AG09319 (cell line): ENCODE measurements at places on chromosomes 2 and 18.

- no peak for DNase-seq
Observed at GRCh38 chr2:196219671-196220070, 48.3 kb upstream of the STK17B start.

GRCh38 chr2:77271262-77271661 is 250.9 kb downstream of the LRRTM4 start:
- DNase-seq, result no peak

DNA sequence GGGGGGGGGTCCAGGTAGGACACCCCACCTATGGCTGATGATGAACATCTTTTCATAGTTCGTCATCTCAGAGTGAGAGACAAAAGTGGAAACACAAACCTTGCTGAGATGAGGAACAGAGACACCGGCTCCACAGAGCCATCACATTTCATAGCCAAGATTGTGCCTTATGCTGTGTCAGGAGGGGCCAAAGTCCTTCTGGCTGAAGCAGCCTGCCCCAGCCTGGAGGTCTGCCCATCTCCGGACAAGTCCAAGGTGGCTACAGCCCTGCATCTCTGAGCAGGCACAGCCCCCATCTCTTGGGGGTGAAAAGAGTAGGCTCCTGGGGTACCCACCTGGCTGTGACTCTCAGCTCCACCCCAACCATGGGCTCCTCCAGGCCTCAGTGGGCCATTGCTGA is 70.3 kb downstream of the ZBTB7C start:
- DNase-seq, result no peak

GRCh38 chr2:100206731-100207255 is 64.4 kb upstream of the AFF3 start:
- DNase-seq, result no peak

DNA sequence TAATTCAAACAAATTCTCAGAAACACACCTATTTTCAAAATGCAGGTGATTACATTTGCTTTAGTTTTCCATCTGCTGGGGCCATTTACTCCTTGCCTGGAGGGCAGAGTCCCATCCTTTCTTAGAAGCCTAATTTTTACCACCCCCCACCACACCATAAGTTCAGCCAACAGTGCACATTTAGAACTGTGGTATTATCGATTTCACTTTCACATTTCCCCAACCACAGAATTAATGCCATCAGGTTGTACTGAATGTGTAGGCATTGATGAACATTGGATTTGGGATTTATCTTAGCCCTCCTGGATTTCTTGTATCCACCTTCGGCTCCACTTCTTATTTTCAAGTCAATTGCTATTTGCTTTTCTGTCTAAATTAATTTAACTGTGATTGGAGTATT is 4.5 kb downstream of the SCYGR3 start:
- DNase-seq, result no peak

DNA sequence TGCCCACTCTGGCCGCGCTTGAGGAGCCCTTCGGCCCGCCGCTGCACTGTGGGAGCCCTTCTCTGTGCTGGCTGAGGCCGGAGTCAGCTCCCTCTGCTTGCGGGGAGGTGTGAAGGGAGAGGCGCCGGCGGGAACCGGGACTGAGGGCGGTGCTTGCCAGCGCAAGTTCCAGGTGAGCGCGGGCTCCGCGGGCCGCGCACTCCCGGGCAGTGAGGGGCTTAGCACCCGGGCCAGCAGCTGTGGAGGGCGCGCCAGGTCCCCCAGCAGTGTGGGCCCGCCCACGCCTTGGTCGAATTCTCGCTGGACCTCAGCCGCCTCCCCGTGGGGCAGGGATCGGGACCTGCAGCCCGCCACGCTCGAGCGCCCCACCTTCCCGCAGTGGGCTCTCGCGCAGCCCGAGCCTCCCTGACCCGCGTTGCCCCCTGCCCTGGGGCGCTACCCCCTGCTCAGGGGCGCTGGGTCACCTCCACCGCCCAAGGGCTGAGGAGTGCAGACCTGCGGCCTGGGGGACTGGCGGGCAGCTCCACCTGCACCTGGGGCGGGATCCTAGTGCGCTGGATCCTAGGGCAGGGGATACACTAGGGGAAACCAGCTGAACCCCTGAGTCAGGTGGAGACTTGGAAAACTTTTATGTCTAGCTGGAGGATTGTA is 97.3 kb downstream of the CD8B2 start:
- DNase-seq, result no peak

DNA sequence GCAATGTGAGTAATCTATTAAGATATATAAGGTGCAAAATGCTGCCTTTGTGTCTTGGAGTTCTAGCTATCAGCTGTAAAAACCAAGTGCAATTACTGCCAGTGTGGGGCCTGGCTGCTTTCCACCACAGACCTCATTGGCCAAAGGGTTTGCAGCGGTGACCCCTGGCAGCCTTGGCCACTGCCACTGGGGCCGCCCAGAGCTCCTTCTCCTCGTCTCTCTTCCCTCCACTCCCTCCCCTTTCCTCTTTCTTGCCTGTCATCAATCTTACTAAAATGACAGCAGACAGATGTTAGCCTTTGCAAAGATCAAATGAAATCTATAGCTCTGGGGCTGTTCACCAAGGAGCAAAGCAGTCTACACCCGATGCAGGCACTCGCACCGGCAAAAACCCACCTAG is 986.3 kb downstream of the BCL11A start:
- DNase-seq, result no peak

DNA sequence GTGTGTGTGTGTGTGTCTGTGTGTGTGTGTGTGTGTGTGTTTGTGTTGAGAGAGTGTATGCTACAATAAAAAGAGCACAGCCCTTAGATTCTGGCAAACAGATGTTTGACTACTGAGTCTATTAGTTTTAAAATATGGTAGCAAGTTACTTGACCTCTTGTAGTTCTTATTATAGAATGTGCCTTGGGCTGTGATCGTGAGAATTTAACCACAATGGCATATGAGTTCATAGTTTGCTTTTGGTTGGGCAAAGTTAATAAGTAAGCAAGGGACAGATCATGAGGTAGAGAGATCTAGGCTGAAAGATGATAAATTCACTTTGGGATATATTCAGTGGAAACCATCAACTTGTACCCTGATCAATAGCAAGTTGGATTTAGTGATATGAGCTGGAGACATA is 334.3 kb upstream of the VWC2L start:
- DNase-seq, result no peak

- no peak for DNase-seq
Observed at GRCh38 chr18:64419156-64419555, 270.3 kb upstream of the LINC00305 start.

DNA sequence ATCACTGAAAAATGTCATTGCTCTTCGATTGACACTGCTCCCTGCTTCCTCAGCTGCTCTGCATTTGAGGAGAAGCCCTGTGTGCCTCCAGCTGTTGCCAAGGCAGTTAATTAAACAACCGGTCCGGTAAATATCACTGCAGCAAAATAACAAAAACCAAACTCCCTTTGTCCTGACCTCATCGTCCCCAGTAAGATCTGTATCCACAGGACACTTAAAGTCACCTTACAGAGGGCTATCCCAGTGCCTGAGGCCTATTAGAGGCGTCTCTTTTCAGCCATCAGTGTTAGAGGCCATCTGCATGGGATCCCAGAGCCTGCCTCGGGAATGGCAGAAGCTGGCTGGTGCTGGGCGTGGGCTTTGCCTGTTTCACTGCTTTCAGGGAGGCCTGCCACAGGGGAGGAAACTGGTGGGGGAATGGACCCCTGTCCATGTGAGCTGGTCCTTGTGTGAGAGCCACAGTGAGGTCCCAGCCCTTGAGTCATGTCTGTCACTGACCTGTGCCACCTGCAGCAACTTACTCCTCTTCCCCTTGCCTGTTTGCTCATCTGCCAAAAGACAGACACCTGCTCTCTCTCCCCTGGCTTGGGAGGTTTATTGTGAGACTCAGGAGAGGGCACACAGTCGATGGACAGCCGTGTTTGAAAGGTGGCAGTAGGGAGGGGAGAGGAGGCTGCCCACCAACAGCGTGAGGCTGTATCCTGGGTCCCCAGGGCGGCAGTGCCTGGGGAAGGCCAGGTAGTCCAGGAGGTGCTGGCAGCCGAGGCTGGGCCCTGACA is 117.7 kb upstream of the MCFD2 start:
- DNase-seq, result no peak

DNA sequence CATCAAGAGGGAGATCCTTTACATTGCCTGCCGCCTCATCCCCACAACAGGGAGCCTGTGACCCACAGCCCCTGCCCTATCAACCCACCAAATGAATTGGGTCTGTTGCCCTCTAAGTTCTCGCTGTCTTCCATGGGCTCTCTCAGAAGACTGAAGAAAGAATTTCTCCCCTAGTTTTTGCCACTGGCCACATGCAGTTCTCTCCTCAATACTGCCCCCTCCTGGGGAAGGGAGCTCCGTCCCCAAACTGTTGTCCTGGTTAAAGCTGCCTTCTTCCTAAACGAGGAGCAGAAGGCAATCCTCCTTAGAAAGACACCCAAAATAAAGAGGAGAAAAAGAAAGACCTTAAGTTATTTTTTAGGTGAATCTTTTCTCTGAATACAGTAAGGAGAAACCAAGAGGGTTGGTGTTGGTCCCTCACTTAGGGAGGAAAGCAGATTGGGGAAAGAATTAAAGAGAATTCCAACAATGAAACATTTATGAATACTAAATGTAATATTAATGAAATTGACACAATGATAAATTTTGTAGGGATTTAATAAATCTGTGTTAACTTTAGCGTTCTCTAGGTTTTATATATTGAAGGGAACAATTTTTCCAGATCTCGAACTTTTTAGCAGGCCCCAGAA is 31.1 kb upstream of the SATB2 start:
- no peak for DNase-seq

GRCh38 chr2:28294451-28294850 is 98.2 kb upstream of the FOSL2 start:
- no peak for DNase-seq

DNA sequence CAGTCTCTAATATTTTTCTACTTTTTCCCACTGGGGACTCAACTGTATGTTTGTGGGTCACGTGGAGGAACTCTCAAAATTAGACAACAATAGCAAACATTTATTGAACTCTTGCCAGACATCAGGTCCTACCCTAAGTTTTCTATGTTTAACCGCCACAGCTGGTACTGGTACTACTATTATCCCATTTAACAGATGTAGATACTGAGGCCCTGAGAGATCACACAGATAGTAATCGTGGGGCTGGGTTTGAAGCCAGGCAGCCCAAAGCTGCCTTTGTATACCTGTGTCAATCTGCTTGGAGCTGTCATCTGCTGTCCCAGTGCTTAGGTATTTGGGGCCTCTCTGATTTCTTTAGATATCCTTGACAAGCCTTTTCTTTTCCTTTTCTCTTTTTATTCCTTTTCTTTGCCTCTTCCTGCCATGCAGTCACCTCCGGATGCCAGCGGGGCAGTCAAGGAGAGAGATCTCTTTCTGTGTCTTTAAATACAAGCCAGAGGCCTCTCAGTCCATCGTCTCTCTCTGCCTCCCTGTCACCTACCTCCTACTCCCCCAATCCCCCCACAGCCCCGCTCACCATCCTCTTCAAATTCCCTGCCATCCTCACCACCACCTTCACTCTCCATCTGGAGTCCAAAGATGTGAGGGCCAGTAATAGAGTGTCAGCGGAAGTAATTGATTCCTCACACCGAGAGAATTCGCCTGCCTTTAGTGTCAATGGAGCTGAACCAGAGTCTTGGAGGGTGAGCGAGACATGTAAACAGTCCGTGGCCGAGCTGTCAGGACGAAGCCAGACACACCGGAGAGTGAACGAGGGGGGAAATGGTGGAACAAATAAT is 23.4 kb downstream of the NRP2 start:
- DNase-seq, result no peak

DNA sequence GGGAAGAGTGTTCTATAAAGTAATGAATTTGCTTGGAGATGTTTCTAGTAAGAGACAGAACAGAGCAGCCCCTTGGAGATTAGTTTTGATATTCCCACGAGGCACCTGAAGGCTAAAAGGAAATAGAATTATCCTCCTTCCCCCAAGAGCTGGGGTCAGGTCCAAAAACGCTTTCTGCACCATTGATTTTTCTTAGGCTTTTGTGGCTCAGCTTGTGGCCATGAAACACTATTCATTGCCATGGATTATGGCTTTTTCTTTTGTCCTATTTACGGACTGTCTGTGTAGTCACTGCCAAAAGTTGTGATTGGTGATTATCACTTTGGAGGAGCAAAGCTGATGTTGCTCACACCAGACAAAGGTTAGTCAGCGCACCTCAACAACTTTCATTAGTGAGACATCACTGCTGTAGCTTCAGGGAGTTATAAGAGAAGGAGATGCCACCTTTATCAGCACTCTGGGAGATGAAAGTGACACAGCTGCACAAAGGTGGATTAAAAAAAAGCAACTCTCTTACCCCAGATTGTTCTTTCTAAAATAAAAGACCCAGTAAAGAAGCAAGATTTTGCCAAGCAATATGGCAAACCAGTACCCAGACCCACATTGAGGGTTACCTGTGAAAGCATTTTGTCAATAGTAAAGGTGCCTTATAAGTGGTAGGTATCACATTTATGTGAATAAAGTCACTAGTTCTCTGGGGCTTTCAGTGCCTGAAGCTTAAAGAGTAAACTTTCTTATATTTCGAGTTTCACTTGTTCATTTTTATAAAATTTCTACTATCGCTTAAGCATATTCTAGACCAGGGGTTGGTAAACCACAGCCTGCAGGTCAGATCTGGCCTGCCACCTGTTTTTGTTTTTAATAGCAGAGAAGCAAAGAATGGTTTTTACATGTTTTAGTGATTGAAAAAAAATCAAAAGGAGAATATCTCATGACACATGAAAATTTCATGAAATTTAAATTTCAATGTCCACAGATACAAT is 10.6 kb downstream of the CXCR4 start:
- no peak for DNase-seq

DNA sequence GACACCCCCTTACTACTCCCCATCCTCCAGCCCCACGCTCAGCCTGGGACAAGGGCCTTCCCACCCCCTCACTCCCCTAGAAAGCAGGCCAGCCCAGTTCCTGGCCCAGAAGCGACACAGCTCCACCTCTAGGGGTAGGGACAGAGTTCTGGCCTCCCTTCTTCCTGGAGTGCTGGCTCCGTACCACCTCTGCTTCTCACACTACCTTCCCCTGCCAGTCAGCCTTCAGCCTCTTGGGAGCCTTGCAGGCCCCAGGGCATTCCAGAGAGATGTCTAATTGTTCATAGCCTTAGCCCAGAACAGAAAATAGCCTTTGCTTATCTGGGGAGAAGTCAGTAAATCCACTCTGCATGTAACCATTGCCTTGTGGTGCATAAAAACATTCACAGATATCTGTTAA is 13.1 kb upstream of the CATIP start:
- no peak for DNase-seq

DNA sequence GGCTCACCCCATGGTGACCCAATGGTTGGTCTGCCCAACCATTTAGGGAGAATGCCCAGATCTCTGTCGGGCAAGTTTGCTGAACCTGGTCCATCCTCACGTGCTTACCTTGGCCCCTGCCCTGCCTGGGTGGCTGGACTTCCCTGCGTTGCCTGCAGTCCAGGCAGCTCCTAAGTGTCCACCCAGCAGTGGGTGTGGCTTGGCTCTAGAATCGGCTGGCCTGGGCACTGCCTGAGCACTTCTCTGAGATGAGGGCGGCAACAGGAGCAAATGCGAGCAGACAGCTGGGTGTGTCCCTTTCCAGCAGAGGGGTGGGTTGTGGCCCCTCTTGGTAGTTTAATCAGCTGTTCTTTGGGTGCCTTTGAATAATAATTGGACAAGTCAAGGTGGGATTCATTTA is 11.3 kb downstream of the PCARE start:
- no peak for DNase-seq
